ENCODE measurements at places on chromosomes 1 and 21.

DNA sequence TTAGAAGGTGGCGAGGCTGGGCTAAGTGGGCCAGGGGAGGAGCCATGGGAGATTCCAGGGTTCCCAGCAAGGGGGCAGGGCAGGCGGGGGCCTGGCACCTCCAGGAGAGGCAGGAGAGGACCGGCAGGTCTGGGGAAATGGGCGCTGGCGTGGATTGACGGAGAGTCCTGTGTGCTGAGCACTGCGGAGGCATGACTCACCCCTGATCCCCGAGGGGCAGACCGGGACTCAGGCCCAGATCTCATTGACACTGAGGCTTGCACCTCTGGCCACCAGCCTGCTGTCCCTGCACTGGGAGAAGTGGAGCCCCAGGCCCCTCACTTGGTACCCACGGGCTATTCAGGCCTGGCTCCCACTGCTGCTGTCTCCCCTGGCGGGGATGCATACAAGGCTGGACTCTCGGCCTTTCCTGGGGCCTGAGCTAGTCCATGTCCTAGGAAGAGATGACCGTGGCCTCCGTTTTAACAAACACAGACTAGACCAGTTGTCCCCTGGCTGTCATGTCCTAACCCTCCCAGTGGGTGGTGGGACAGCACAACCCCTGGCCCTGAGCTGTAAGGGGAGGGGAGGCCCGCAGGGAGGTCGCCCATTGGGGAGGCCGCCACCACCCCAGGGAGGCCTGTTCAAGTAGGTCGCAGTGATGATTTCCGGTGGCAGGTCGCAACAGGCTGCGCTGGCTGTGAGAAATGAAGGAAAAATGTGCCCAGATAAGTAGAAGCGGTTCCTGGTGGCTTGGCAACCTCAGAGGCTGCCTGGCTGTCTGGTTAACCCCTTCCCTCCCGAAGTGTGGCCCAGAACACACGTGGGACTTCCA lies 39.7 kb downstream of the RIPK4 start:
- DNase-seq = peak; percentile 42

- peak; percentile 9 for DNase-seq
These were observed 27.5 kb downstream of the CTH start for GRCh38 chr1:70438529-70438928.

GRCh38 chr1:210323957-210324356 lies 4.7 kb upstream of the HHAT start:
- DNase-seq = no peak

GRCh38 chr1:248800459-248800858 lies 25.3 kb downstream of the SH3BP5L start:
- DNase-seq = no peak

GRCh38 chr1:60066001-60066400 lies 7.6 kb downstream of the C1orf87 start:
- DNase-seq = no peak

- no peak for DNase-seq
These were observed 51.5 kb downstream of the SH3BGR start for GRCh38 chr21:39503123-39503762.

- no peak for DNase-seq
These were observed 4.6 kb downstream of the COL9A2 start for GRCh38 chr1:40312238-40313205.

GRCh38 chr1:16175610-16176553 lies 20.0 kb upstream of the EPHA2 start:
- DNase-seq = peak; percentile 91

DNA sequence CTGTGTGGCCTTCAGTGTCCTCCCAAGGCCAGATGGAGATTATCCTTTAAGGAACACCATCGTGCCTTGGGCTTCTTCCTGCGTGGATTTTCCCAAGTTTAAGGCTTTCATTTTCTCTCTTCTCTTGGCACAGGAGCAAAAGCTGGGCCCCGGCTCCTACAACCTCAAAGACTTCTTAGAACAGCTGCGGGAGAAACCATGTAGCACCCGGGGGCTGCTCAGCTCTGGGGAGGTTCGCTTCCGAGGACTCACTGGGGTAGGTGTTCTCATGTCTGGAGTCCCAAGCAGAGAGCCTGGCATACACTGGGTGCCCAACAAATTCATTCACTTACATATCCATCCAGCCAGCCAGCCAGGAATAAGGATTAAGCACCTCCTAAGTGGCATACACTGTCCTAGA lies 6.6 kb upstream of the TTC22 start:
- no peak for DNase-seq

DNA sequence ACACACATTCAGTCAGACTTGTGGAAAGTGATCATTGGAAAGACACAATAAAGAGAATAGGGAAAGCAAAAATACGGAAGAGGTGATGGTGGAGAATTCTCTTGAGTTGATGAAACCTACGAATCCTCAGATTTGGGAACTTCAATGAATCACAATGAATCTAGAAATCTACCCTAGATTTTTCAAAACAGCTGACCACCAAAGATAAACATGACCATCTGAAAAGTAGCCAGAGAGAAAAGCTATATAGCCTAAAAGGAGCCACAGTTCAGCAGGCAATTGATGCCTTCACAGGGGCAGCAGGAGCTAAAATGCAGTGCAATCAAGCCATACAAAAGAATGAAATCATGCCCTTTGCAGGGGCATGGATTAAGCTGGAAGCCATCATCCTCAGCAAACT lies 170.6 kb upstream of the RUNX1 start:
- DNase-seq = no peak

- DNase-seq = no peak
These were observed 6.8 kb upstream of the LHX9 start for GRCh38 chr1:197910120-197910991.

GRCh38 chr1:64320922-64321614 lies 117.6 kb downstream of the UBE2U start:
- DNase-seq = no peak

DNA sequence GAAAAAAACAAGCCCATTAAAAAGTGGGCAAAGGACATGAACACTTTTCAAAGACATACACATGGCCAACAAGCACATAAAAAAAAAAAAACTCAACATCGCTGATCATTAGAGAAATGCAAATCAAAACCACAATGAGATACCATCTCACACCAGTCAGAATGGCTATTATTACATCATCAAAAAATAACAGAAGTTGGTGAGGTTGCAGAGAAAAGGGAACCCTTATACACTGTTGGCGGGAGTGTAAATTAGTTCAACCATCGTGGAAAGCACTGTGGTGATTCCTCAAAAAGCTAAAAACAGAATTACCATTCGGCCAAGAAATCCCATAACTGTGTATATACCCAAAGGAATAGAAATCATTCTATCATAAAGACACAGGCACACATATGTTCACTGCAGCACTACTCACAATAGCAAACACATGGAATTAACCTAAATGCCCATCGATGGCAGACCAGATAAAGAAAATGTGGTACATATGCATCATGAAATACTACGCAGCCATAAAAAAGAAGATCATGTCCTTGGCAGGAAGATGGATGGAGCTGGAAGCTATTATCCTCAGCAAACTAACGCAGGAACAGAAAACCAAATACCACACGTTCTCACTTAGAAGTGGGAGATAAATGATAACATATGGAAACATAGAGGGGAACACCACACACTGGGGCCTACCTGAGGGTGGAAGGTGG lies 70.1 kb downstream of the INTS7 start:
- DNase-seq = no peak

DNA sequence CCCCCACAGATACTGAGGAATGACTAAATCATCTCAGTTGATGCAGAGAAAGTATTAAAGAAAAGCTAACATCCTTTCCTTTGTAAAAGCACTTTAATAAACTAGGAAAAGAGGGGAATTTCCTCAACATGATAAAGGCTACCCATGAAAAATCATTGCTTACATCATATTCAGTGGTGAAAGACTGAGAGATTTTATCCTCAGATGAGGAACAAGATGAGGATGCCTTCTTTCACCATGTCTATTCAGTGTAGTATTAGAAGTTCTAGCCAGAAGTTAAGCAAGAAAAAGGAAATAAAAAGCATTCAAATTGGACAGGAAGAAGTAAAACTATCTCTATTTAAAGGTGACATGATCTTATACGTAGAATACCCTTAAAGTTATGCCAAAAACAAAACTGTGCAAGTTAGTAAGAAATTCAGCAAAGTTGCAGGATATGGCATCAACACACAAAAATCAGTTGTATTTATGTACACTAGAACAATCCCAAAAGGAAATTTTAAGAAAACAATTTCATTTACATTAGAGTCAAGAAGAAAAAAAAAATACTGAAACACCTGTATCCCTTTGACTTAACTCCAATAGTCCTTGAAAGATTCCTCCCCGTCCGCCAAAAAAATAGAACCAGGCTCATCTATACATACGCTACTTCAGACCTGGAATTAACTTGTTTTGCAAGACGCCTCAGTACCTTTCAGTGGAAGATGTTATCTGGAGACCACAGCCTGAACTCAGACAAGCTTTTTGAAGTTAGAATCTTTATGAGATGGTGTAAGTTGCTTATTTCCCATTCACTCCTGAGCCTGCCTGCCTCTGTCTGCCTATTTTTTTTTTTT lies 17.5 kb downstream of the ZMYM4 start:
- DNase-seq = no peak

- no peak for DNase-seq
These were observed 26.6 kb upstream of the FBXO28 start for GRCh38 chr1:224087286-224087794.
